ENCODE measurements at places on chromosomes 13 and 19. TPM values are rescaled to one million over a fixed set of nuclear protein-coding genes. Genes with fewer than 3 reads are reported as not detected.
A peak's percentile ranks its signal among the peaks of the same experiment; 100 is the strongest.

- H3K36me3 ChIP-seq, result peaks cover 21% of the 10 kb centered on the region
- peaks cover 28% of the 10 kb centered on the region for H3K4me1 ChIP-seq
- no peaks in the 10 kb centered on the region for H3K27me3 ChIP-seq
- H3K4me3 ChIP-seq, result no peak overlapping the region
- peak overlapping the region; percentile 70 for H3K27ac ChIP-seq
These were observed 2.9 kb upstream of the CSNK1G2 start for GRCh38 chr19:1938071-1938470.

DNA sequence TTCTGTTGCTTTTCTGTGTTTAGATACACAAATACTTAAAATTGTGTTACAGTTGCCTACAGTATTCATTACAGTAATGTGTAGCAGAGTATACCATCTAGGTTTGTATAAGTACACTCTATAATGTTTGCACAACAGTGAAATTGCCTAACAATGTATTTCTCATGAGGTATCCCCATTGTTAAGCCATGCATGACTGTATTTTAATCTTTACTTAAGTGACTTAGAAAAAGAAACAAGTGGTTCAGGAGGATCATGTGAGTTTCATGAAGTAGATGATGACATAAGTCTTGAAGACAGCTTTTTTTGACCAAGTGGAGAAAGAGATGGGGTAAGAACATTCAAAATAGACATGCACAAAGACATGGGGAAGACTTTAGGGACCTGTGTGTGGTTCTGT is 8.4 kb upstream of the KCTD4 start:
- H3K27ac ChIP-seq, result no peak overlapping the region
- peaks cover 15% of the 10 kb centered on the region for H3K4me1 ChIP-seq
- H3K4me3 ChIP-seq, result no peak overlapping the region
- peaks cover 26% of the 10 kb centered on the region for H3K36me3 ChIP-seq
- DNase-seq, result no peak

- no peak for DNase-seq
- H3K36me3 ChIP-seq, result no peaks in the 10 kb centered on the region
- H3K4me1 ChIP-seq, result peaks cover 5% of the 10 kb centered on the region
- no peak overlapping the region for H3K27ac ChIP-seq
- no peak overlapping the region for H3K4me3 ChIP-seq
These were observed 36.4 kb downstream of the RXFP2 start for GRCh38 chr13:31775686-31776085.

- peaks cover 50% of the 10 kb centered on the region for H3K27me3 ChIP-seq
- peak overlapping the region; percentile 53 for H3K4me3 ChIP-seq
- H3K27ac ChIP-seq, result no peak overlapping the region
- no peaks in the 10 kb centered on the region for H3K36me3 ChIP-seq
These were observed 6.9 kb downstream of the KANK3 start for GRCh38 chr19:8336072-8336569.

- no peaks in the 10 kb centered on the region for H3K36me3 ChIP-seq
- H3K4me3 ChIP-seq, result no peak overlapping the region
- H3K27ac ChIP-seq, result no peak overlapping the region
- DNase-seq, result no peak
These were observed 78.0 kb downstream of the SERP2 start for GRCh38 chr13:44451651-44452050.

DNA sequence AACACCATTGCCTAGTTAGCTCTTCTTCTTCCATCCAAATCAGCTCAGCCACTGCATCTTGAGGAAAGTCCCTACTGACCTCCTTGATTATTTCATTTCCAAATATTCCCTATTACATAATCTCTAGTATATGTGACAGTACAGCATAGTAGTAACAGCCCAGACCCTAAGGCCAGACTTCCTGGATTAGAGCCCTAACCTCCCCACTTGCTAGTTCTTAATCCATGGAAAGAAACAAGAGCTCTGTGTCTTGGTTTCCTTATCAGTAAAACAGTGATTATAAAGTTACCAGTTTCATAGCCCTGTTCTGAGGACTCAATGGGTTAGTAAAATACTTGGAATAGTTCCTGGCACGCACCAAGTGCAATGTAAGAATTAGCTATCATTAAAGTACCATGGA is 153.0 kb downstream of the RAP2A start:
- peaks cover 4% of the 10 kb centered on the region for H3K4me1 ChIP-seq
- no peak overlapping the region for H3K4me3 ChIP-seq
- DNase-seq, result no peak
- H3K27me3 ChIP-seq, result no peaks in the 10 kb centered on the region
- H3K27ac ChIP-seq, result no peak overlapping the region

- H3K4me1 ChIP-seq, result peaks cover 19% of the 10 kb centered on the region
- DNase-seq, result no peak
- H3K27ac ChIP-seq, result no peak overlapping the region
- H3K4me3 ChIP-seq, result no peak overlapping the region
- H3K27me3 ChIP-seq, result peaks cover 14% of the 10 kb centered on the region
- H3K36me3 ChIP-seq, result peaks cover 14% of the 10 kb centered on the region
These were observed 1.2 kb downstream of the CPT1C start for GRCh38 chr19:49692147-49692506.

DNA sequence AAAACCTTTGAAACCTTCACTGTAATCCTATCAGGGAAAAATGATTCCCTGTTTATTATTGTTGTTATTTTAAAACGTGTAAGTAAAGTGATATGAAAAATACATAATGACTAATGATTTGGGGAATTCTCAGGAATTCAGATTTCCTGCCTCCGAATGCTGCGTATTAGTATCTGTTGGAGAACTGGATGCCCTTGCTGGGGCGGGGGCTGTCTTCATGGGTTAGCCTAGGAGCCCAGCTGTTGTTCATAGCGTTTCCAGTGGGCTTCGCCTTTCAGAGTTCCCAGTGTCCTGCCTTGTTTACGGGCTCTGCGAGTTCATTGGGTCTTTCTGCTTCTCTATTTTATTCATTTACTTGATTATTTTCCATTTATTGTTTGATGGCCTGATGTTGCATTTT is 18.4 kb downstream of the NAXD start:
- no peak for DNase-seq
- H3K27ac ChIP-seq, result no peak overlapping the region
- no peak overlapping the region for H3K4me3 ChIP-seq
- H3K36me3 ChIP-seq, result peaks cover 28% of the 10 kb centered on the region
- peaks cover 19% of the 10 kb centered on the region for H3K4me1 ChIP-seq
- no peaks in the 10 kb centered on the region for H3K27me3 ChIP-seq

DNA sequence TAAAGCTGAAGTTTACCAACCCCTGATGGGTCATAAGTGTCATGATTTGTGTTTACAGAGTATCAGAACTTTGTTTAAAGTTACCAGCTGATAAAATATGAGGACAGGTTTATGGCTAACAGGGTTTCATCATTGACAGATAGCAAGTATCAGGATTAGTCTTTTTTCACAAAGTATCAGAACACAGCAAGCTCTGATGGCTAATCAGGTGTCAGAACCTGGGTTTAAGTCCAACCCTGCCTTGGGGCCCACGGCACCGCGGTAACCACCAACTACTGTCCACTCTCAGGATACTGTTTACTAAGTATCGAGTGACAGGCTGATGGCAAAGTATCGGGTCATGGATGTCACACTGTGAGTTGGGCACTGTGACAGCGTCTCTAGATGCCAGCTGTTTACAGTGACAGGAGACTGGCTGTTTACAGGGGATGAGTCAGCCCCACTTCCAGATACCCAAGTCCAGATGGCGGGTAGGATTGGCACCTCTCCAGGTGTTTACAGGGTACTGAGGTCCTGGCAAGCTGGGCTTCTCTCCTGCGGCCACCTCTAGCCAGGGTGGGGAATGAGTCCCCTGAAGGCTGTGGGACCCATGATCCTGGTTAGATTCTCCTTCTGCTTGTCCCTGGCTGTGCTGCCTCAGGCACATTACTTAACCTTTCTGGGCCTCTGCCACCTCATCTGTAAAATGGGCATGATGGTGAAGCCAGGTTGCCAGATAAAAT is 21.8 kb downstream of the ARRDC2 start:
- H3K27ac ChIP-seq, result no peak overlapping the region
- DNase-seq, result no peak
- no peaks in the 10 kb centered on the region for H3K27me3 ChIP-seq

GRCh38 chr13:24106429-24106828 is 54.1 kb upstream of the SPATA13 start:
- peaks cover 29% of the 10 kb centered on the region for H3K27me3 ChIP-seq
- no peak overlapping the region for H3K27ac ChIP-seq
- no peak for DNase-seq
- H3K4me1 ChIP-seq, result no peaks in the 10 kb centered on the region
- no peaks in the 10 kb centered on the region for H3K36me3 ChIP-seq

DNA sequence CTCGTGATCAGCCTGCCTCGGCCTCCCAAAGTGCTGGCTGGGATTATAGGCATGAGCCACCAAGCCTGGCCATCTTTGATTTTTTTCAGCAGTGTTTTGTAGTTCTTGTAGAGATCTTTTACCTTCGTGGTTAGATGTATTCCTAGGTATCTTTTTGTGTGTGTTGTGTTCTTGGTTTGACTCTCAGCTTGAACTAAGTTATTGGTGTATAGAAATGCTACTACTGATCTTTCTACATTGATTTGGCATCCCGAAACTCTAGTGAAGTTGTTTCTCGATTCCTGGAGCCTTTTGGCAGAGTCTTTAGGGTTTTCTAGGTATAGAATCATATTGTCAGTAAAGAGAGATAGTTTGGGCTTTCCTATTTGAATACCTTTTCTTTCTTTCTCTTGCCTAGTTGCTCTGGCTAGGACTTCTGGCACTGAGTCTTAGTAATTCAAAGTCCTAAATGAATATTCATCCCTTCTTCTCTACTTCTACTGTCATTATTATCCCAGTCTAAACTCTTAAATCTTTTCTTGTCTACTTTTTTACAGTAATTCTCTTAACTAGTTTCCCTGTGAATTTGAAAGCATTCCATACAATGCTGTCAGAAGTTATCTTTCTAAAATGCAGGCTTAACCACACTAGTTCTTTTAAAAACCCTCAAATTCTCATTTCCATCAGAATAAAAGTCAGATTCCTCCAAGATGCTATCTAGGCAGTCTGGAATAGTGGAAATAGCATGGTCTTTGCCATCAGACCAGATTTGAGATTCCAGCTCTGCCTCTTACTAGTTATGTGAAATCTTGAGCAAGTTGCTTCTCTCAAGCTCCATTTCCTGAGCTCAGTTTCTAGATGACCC is 7.0 kb downstream of the GPR18 start:
- no peak overlapping the region for H3K27ac ChIP-seq
- H3K27me3 ChIP-seq, result no peaks in the 10 kb centered on the region
- H3K36me3 ChIP-seq, result peaks cover 54% of the 10 kb centered on the region
- H3K4me3 ChIP-seq, result no peak overlapping the region
- H3K4me1 ChIP-seq, result peaks cover 42% of the 10 kb centered on the region

Gene KIR2DL1
- total RNA-seq, result not detected

Gene POU4F1
- total RNA-seq, result 0.23 TPM

Gene AP3D1
- total RNA-seq, result 124 TPM

Gene SLC8A2
- not detected for total RNA-seq
